ENCODE measurements at places on chromosomes 11 and 22.

- DNase-seq: no peak
These were observed 141.6 kb downstream of the CRYBB2 start for GRCh38 chr22:25360891-25361645.

DNA sequence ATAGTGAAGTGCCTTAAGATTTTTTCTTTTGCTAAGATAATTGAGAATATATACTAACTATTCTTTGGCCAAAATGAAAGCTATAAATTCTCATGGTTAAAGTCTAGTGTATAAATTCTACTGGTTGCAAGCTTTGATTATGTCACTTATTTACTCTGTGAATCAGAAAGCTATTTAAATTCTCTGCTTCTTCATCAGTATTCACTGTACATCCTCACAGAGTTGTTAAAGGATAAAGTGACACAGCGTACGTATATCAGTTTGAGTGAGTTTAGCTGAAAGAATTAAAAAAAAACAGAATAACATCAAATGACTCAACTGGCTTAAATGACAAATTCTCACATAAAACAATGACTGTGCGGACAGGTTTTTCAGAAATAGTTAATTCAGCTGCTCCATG, 453.1 kb downstream of the NELL1 start:
- DNase-seq: no peak

- DNase-seq: no peak
These were observed 105.9 kb downstream of the NELL1 start for GRCh38 chr11:20775331-20775730.

- DNase-seq: peak; percentile 98
These were observed 7.0 kb downstream of the UNC93B1 start for GRCh38 chr11:67996622-67997474.

GRCh38 chr11:3830730-3831129, 10.0 kb downstream of the RHOG start:
- no peak for DNase-seq

DNA sequence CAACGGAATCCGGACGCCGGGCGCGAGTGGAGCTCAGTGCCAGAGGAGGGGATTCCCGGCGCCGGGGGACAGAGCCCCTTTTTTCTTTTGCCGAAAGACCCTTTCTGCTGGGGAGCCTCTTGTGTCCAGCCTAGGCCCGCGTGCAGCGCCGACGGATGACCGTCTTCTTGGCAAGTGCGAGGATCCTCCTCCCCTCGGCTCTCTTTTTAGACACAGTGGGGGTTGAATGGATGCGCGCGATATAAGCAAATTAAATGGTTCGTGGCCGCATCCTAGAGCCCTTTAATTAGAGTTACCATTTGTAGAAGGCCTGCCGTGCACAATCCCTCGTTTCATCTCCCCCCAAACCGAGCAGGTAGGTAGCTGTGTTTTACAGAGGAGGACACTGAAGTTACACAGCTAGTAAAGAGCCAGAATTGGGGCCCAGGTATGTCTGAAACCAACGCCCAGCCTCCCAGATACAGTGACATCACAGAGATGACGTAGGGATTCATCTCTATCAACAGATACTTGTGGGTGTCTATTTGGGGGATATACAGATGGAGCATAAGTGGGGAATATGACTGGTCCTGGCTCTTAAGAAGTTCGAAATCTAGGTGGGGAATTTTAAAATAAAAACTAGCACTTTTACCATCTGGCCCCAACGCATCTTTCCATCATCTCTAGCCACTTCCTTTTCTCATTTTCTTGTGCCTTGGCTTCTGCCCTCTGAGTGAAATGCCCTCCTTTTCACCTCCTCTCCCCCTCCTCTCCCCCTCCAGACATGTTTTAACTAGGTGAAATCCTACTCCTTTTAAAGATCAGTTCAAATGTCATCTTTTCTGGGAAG, 875 bp downstream of the TCP11L1 start:
- no peak for DNase-seq

- DNase-seq: no peak
These were observed 398.0 kb downstream of the TENM4 start for GRCh38 chr11:79042824-79043223.

DNA sequence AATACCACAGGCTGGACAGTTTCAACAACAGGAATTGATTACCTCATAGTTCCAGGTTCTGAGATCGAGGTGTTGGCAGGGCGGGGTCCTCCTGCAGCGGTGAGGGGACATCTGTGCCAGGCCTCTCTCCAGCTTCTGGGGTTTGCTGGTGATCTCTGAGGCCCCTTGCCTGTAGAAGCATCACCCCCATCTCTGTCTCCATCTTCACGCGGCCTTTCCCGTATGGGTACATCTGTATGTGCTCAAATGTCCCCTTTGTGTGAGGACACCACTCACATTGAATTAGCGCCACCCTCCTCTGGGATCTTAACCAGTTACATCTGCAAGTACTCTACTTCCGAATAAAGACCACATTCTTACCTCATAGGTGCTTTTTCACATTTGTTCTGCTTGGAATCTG, 1029.9 kb downstream of the BRD1 start:
- no peak for DNase-seq

DNA sequence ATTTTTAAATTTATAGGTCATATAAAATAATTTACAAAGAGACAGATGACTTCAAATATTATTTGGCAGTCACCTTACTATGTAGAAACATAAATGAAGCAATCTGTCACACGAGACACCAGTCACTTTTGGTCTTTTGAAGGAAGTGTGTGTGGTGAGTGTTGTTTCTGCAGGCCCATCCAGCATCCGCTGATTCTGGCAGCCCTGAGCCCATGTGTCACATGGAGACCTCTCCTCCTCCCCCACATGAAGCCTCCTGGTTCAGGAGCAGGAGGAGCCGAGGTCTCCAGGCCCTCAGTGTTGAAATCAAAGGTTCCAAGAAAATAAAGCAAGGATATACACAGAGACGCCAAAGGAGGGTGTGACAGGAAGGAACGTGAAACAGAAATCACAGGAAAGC, 60.1 kb downstream of the ARFGAP3 start:
- DNase-seq: no peak

- DNase-seq: no peak
These were observed 1.9 kb upstream of the CYB5R3 start for GRCh38 chr22:42651134-42651533.

DNA sequence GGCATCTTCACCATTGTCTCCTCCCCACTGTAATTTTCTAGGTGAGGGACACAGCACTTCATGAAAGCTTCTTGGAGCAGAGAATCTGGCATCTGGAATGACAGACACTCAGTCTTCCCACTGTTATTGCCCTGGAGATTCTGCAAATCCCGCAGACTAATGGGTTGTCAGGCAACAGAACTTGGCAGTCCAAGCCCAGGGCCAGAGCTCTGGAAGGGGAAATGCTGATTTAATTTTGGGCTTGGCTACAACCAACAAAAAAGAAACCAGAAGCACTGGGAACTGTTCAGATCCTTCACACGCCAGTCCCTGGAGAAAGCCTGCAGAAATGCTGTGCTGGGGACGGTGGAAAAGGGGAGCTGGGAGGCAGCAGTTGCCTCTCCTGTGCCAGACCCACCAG, 71.5 kb upstream of the BID start:
- no peak for DNase-seq

DNA sequence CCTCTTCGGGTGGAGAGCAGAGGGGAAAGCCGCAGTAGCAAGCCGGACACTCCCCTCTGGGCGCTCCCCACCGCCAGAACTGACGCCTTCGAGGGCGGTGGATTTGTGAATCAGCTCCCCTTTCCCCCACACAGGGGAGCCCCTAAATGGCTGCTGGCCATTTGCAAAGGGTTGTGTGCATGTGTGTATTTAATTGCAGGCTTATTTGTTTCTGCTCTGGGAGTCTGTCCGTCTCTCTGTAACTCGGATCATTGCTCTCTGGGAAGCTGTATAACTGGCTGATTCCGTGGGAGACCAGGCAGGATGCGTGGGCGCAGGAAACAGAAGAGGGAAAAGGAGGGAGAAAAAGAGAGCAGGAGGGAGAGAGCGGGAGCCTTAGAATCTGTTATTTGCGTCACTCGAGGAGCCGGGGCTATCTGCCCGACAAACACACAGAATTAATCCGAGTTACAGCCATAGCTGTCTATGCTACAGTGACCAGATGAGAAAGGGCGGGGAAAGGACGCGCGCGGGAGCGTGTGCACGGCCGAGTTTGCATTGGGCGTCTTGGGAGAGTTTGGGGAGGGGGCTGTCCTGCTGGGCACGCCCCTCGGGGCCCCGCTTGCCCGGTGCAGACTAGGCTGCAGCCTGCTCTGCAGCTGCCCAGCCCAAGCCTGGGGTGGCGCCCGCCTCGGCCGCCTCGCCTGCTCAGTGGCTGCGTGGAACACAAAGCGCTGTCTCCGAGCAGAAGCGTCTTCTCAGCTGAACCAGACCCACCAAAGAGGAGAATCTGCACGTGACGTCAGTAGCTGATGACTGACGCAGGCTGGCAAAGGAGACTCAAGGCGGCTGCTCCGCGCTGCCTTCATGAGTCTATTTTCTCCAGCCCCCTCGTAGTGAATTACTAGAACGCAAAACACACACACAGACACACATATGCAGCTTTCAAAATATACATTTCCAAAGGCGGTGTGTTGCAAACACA, 105.3 kb upstream of the HSD17B12 start:
- peak; percentile 54 for DNase-seq

GRCh38 chr22:18145676-18146388, 4.1 kb upstream of the USP18 start:
- no peak for DNase-seq

DNA sequence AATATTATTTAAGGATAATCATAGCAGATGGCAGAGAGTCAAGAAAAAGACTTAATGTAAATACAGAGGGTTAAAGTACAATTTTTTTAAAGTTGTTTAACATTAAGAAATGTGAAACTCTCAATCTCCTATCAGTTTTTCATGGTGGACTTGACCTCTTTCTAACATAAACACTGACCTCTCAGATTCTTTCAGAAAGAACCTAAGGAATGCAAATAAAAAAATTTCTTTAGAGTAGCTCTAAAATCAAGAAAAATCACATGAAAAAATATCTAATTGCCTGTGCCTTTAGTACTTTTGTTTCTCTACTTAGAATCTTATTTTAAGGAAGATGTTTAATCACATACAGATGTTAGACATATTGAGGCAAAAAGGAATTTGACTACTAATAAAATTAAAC, 12.9 kb downstream of the RNF141 start:
- no peak for DNase-seq

GRCh38 chr22:36541831-36542411, 13.0 kb upstream of the EIF3D start:
- no peak for DNase-seq

DNA sequence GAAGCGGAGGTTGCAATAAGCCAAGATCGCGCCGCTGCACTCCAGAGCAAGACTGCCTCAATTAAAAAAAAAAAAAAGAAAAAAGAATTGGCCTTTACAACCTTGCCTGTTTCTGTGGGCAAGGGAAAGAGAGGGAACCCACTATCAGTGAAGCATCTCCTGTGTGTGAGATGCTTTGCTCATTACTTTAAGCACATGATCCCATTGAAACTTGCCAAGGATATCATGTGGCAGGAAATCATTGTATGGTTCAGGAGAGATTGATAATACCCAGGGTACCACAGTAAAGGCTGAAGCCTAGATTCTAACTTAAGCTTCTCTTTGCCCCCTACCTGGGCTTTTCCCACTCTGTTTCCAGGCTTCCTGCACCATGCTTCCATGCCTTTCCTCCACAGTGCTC, 3.6 kb downstream of the LDLRAD3 start:
- no peak for DNase-seq

GRCh38 chr11:72436661-72437060, 2.3 kb upstream of the CLPB start:
- DNase-seq: no peak

DNA sequence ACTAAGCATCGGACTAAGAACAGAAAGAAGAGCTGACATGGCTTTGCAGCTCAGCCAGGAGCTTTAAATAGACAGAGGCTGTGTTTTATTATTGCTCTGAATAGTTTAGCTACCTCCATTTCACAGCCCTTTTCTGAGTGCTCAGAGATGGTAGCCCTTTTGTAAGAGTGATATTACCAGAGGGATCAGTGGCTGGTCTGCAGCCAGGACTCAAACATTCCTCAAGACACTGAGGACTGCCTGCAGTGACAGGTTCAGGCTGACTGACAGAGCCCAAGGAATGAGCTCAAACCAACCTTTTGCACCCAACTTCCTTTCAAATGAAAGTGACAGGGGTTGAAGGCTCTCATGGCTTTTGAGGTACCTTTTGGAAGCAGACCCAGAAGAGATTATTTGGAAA, 189.0 kb downstream of the DDX10 start:
- no peak for DNase-seq

GRCh38 chr11:72615329-72615728, 58.9 kb downstream of the PDE2A start:
- DNase-seq: no peak

GRCh38 chr11:62556108-62556874, 9.7 kb upstream of the AHNAK start:
- peak; percentile 82 for DNase-seq

DNA sequence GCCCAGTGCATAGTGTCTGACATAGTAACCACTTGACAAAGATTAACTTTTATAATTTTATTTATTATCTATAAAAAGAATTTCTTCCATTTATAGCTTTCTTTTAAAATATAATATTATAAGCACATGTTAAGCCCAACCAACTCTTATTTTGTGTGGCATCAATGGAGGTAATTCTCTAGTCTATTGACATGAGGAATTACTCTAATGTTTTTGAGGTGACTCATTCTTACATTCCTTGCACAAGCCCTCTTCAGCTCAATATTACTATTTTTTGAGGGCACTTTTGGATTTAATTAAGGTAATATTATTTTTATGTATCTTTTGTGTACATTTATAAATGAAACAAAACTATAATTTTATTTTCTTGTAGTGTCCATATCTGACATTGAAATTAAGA, 59.6 kb downstream of the AASDHPPT start:
- no peak for DNase-seq

DNA sequence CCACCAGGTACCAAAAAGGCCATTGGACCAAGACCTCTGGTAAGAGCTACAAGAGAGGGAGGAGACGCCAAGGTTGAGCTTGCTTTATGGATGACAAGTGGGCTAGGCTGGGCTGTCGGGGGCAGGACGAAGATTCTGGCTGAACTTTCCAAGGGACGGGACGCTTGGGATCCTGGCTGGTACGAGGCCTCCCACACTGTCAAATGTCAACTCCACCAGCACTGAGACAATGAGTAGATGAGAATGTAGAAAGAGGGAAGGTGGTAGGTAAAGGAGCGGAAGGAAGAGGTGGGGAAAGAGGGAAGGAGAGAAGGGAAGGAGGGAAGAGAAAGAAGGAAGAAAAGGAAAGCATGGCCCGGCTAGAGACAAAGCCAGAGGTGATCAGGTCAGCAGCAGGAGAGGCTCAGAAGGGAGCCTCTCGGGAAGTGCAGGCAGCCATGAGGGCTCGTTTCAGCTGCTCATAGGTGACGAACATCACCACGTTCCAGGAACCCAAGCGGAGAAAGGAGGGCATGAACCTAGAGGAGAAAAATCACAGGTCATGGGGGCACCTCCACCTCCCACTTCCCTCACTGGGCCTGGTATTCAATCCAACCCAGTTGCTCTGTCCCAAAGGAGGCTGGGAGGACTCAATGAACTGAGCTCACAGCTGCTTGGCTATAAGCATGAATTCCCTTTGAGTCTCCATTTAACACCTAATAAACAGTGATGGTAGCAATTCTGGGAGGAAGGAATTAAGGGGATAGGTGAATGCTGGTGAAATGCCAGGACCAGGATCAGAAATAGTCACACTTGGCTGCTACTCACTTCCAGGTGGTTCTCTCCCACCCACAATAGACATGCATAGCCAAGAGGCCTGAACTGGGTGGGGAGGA, 7.8 kb downstream of the UCP2 start:
- no peak for DNase-seq

- no peak for DNase-seq
These were observed 15.7 kb downstream of the PIH1D2 start for GRCh38 chr11:112058103-112058502.

- DNase-seq: no peak
These were observed 166.2 kb downstream of the OPCML start for GRCh38 chr11:133366147-133366546.

All from WTC11 (cell line).